ENCODE measurements at places on chromosomes 6 and 20. TPM values are rescaled to one million over a fixed set of nuclear protein-coding genes. Genes with fewer than 3 reads are reported as not detected.

- no peaks in the 10 kb centered on the region for H3K4me1 ChIP-seq
- H3K27me3 ChIP-seq, result no peaks in the 10 kb centered on the region
- no peak overlapping the region for H3K4me3 ChIP-seq
- H3K27ac ChIP-seq, result no peak overlapping the region
- DNase-seq, result no peak
These were observed 57.9 kb downstream of the VEGFA start for GRCh38 chr6:43827898-43828297.

DNA sequence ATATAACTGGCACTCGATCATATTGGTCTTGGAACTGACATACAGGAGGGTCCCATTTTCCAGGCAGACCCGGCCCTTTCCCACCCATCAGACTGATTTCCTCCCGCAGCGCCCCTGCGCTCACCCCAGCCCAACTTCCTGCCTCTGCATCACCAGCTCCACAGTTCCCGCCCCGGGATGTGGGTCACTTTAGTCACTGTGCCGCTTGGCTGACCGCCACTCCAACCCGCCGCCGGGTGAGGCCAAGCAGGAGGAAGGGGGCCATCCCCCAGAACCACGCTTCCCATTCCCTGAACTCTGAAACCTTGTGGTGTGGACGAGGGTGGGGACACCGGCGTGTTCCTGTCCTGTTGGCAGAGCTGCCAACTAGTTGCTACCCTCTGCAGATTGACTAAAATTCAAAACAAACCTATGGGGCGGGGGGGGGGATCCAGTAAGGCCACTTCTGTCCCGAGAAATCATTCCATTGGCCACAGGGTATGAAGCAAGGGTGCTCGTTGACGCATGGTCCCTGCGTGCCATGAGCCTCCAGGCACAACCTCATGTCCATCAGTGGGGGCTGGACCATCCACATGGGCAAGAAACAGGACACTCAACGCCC lies 12.3 kb downstream of the TGM2 start:
- no peak overlapping the region for H3K27ac ChIP-seq
- peaks cover 18% of the 10 kb centered on the region for H3K4me1 ChIP-seq

DNA sequence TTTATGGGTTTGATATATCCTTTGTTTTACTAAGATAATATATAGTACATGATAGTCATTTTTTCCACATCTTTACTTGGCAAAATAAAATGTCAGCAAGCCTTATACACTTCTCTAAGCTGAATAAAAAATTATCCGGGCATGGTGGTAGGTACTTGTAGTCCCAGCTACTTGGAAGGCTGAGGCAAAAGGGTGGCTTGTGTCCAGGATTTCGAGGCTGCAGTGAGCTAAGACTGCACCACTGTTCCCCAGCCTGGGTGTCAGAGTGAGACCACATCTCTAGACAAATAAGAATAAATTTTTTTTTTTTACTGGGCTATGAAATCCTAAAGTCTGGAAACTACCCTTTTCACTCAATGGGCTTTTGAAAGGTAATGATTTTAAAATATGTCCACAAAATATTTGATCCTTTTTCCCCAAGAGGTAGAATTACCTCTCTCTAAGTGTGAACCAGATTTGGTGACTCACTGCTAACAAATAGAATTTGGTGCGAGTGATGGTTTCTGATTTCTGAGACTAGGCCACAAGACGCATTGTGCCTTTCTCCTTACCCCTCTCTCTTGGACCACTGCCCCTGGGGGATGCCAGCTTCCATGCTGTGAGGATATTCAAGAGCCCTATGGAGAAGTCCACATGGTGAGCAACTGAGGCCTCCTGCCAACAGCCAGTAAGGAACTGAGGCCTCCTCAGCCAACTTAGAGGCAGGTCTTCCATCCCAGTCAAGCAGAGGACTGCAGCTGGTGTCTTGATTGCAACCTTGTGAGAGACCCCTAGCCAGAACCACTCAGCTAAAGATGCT lies 84.2 kb upstream of the ZNFX1 start:
- no peak overlapping the region for H3K4me3 ChIP-seq
- H3K27me3 ChIP-seq, result peaks cover 14% of the 10 kb centered on the region
- H3K27ac ChIP-seq, result no peak overlapping the region

DNA sequence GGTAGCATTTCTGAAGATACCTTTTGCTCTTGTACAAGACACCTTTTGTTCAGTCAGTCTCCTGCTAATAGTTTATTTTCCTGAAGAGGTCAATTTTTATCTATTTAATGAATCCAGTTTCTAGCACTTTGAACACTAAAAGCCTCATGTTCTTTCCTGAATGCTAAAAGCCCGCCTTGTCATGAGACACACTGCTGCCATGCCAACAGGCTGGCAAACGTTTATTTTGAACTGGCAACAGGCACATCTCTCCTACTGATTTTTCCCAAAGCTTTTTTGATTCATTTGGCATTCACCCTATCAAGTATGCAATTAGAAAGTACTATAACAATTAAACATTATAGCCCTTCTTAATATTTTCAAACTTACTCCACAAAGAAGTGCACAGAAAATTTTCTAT lies 421.2 kb upstream of the EYS start:
- no peak for DNase-seq
- no peaks in the 10 kb centered on the region for H3K27me3 ChIP-seq
- no peak overlapping the region for H3K27ac ChIP-seq
- H3K36me3 ChIP-seq, result no peaks in the 10 kb centered on the region
- no peak overlapping the region for H3K4me3 ChIP-seq
- H3K4me1 ChIP-seq, result no peaks in the 10 kb centered on the region

GRCh38 chr6:10386220-10386619 lies 28.7 kb downstream of the TFAP2A start:
- H3K4me1 ChIP-seq, result peaks cover 7% of the 10 kb centered on the region
- no peak overlapping the region for H3K27ac ChIP-seq
- no peaks in the 10 kb centered on the region for H3K27me3 ChIP-seq
- no peak overlapping the region for H3K4me3 ChIP-seq

TSPO2 gene
- not detected for total RNA-seq

GRCh38 chr6:150354754-150355571 lies 13.8 kb upstream of the IYD start:
- H3K4me3 ChIP-seq, result no peak overlapping the region
- DNase-seq, result no peak
- no peaks in the 10 kb centered on the region for H3K36me3 ChIP-seq
- no peaks in the 10 kb centered on the region for H3K4me1 ChIP-seq
- no peak overlapping the region for H3K27ac ChIP-seq
- no peaks in the 10 kb centered on the region for H3K27me3 ChIP-seq

CLPSL2 gene
- total RNA-seq, result 1.7 TPM

GRCh38 chr6:3696525-3697088 lies 54.9 kb downstream of the PXDC1 start:
- no peaks in the 10 kb centered on the region for H3K4me1 ChIP-seq
- H3K27ac ChIP-seq, result no peak overlapping the region
- H3K27me3 ChIP-seq, result no peaks in the 10 kb centered on the region
- no peak for DNase-seq
- no peak overlapping the region for H3K4me3 ChIP-seq

- no peak overlapping the region for H3K4me3 ChIP-seq
- H3K4me1 ChIP-seq, result no peaks in the 10 kb centered on the region
- no peaks in the 10 kb centered on the region for H3K27me3 ChIP-seq
- DNase-seq, result no peak
- no peak overlapping the region for H3K27ac ChIP-seq
These were observed 1.6 kb downstream of the ADGRB3 start for GRCh38 chr6:68636666-68637065.

PPP1R16B gene
- 0.52 TPM for total RNA-seq

GRCh38 chr20:50788045-50788991 lies 6.5 kb upstream of the BCAS4 start:
- H3K4me1 ChIP-seq, result peaks cover 38% of the 10 kb centered on the region
- no peaks in the 10 kb centered on the region for H3K27me3 ChIP-seq
- H3K4me3 ChIP-seq, result no peak overlapping the region
- peak; percentile 51 for DNase-seq

PRICKLE4 gene
- 2.9 TPM for total RNA-seq

SLC35B3 gene
- total RNA-seq, result 8.6 TPM

EFCAB8 gene
- total RNA-seq, result 0.42 TPM

GRCh38 chr20:33299111-33299603 lies 16.1 kb downstream of the BPIFB1 start:
- H3K4me1 ChIP-seq, result peaks cover 2% of the 10 kb centered on the region
- peak; percentile 40 for DNase-seq
- H3K27me3 ChIP-seq, result 0 out of 2 replicates have a peak, but pooled peaks cover 3% of the 10 kb centered on the region
- H3K4me3 ChIP-seq, result no peak overlapping the region

DNA sequence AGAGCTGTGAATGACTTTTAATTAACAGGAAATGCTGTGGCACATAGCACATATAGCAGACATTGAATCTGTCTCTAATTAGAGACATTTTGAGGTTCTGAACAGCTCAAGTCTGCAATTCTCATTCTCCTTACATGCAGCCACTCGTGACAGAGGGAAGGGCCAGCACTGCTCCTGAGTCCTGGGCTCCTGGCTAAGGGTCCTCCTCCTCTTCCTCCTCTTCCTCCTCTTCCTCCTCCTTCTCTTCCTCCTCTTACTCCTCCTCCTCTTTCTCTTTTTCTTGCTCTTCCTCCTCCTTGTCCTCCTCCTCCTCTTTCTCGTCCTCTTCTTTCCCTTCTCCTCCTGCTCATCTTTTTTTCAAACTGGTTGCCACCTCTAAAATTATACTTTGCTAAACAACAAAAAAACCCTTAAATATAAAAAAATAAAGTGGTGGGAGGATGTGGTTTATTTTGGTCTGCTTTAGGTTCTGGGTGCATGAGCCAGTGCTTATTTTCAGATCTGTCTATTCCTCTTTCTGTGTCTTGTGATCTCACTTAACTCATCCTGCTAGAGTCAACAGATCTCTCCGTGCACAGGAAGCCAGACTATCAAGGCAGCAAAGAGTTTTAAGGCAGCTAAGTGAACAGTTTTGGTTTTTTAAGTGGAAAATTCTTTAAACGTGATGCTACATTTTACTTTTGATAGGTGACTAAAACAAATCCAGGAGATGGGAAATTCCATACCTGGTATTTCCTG lies 159.3 kb downstream of the CD83 start:
- no peak for DNase-seq
- no peak overlapping the region for H3K27ac ChIP-seq
- H3K36me3 ChIP-seq, result 0 out of 2 replicates have a peak, but pooled peaks cover 5% of the 10 kb centered on the region
- no peaks in the 10 kb centered on the region for H3K27me3 ChIP-seq
- H3K4me3 ChIP-seq, result no peak overlapping the region

GRCh38 chr6:94510877-94511276 lies 1066.5 kb upstream of the MANEA start:
- no peaks in the 10 kb centered on the region for H3K4me1 ChIP-seq
- H3K4me3 ChIP-seq, result no peak overlapping the region
- H3K36me3 ChIP-seq, result no peaks in the 10 kb centered on the region
- DNase-seq, result no peak
- no peaks in the 10 kb centered on the region for H3K27me3 ChIP-seq
- no peak overlapping the region for H3K27ac ChIP-seq

GRCh38 chr6:44800171-44800783 lies 412.8 kb downstream of the CDC5L start:
- no peak overlapping the region for H3K4me3 ChIP-seq
- no peaks in the 10 kb centered on the region for H3K4me1 ChIP-seq
- no peak for DNase-seq

DNA sequence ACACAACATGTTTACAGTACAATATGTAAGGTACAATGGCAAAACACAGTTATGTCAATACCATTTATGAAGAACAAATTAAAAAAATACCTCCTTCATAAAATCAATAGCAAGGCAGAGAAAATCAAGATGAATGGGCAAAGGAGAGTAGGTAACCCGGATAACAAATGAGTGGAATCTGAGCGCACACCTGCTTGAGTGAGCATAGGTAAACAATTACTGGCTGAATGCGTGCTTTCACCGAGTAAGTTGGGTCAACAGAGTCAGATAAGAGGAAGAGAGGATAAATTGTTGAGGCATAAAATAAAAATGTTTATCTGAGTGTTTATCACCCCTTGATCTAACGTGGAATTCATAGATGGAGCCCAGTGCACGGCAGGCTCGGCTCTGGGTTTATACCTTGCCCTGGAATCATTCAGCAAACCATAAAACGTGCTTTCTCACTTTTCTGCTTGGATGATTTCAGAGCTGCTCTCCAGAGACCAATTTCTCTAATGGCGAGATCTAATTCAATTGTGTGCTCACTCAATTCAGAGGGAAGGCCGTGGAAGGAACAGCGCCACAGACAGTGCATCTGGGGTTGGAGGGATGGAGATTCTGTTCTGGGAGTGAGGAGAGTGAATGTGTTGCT lies 224.8 kb upstream of the MAP3K7 start:
- H3K36me3 ChIP-seq, result no peaks in the 10 kb centered on the region
- no peaks in the 10 kb centered on the region for H3K27me3 ChIP-seq
- DNase-seq, result no peak
- H3K4me1 ChIP-seq, result no peaks in the 10 kb centered on the region
